ENCODE measurements at places on chromosomes 3 and 15. TPM values are rescaled to one million over a fixed set of nuclear protein-coding genes. Genes with fewer than 3 reads are reported as not detected.

DNA sequence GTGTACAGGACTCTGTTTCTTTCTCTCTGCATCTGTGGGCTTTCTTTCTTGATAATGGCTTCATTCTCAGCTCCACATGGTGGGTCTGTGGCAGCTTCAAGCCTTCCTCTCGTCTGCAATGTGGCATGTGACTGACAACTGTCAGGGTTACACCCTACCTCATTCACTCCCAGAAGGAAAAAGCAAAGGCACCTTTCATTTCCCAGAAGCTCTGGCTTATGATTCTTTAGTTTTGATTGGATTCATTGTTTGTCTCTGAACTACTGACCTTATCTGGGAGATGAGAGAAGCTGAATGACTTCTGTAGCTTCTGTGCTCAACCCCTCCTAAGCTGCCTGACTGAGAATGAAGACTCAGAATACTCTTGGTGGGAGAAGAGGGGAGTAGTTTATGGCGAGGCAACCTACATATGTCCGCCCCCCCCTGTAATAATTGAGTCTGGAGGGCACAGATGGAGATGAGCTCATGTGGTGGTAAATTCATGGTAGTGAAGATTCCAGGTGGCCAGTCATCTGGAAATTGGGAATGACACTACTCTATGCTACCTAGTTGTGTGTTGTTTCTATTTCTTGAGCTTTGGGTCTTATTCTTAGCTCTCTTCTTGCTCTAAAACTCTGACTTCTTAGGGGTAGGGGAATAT is 38.4 kb downstream of the KCNAB1 start:
- no peaks in the 10 kb centered on the region for H3K27me3 ChIP-seq
- H3K27ac ChIP-seq: no peak overlapping the region

GRCh38 chr3:149848238-149848637 is 35.2 kb downstream of the RNF13 start:
- no peaks in the 10 kb centered on the region for H3K4me1 ChIP-seq
- no peak for DNase-seq
- peaks cover 5% of the 10 kb centered on the region for H3K36me3 ChIP-seq
- H3K4me3 ChIP-seq: no peak overlapping the region
- H3K27me3 ChIP-seq: no peaks in the 10 kb centered on the region

- DNase-seq: no peak
- H3K36me3 ChIP-seq: no peaks in the 10 kb centered on the region
- H3K4me3 ChIP-seq: no peak overlapping the region
- no peak overlapping the region for H3K27ac ChIP-seq
- no peaks in the 10 kb centered on the region for H3K27me3 ChIP-seq
Measured at GRCh38 chr3:178482981-178483380, 53.3 kb upstream of the KCNMB2 start.

DNA sequence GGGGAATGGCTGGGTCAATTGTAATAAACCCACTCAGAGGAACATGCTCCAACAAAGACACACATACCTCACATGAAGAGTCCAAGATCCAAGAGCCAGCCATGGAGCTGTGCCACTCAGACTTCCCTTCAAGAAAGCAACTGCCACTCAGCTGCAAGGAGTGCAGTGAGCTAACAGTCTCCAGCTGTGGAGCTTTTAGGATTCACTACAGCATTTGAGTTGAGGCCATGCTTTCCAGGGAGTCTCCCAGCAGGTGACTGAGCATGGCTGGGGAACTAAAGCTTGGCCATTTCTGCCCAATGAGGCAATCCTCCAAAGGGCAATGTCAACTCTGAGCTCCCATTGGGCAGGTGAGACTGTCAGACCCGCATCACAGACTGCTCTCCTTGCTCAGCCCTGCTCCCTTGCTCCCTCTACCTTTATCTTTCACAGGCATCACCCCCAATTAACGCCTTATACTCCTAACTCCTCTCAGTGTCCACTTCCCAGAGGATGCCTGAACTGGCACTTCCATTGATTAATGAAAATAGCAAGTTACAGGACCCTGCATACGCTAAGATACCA is 165.3 kb upstream of the CTNNB1 start:
- H3K27me3 ChIP-seq: no peaks in the 10 kb centered on the region
- peaks cover 4% of the 10 kb centered on the region for H3K4me1 ChIP-seq

- no peak overlapping the region for H3K4me3 ChIP-seq
- H3K36me3 ChIP-seq: peaks cover 7% of the 10 kb centered on the region
- no peaks in the 10 kb centered on the region for H3K27me3 ChIP-seq
- no peaks in the 10 kb centered on the region for H3K4me1 ChIP-seq
- DNase-seq: no peak
- no peak overlapping the region for H3K27ac ChIP-seq
Measured at GRCh38 chr15:25402342-25402741, 36.5 kb downstream of the UBE3A start.

DNA sequence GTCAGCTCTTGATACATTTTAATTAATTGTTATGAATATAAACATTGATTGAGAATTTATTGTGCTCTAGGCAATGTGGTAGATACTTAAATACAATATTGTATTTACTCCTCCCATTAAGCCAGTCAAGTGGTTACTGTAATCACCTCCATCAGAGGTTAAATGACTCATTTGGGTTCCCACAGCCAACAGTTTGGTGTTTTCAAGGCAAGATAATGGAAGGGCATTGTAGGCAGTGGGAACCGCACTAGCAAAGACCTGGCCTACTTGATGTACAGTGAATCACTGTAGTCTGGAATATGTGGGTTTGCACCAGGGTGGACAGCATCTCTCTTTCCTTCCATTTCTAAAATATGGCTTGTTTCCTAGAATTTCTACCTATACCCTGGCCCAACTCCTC is 127.4 kb downstream of the EDEM1 start:
- no peak overlapping the region for H3K27ac ChIP-seq
- H3K4me1 ChIP-seq: no peaks in the 10 kb centered on the region
- H3K27me3 ChIP-seq: no peaks in the 10 kb centered on the region
- H3K36me3 ChIP-seq: no peaks in the 10 kb centered on the region
- H3K4me3 ChIP-seq: no peak overlapping the region

GRCh38 chr15:36960179-36960946 is 140.0 kb downstream of the MEIS2 start:
- no peak overlapping the region for H3K27ac ChIP-seq
- no peaks in the 10 kb centered on the region for H3K36me3 ChIP-seq
- no peak overlapping the region for H3K4me3 ChIP-seq
- no peaks in the 10 kb centered on the region for H3K27me3 ChIP-seq
- H3K4me1 ChIP-seq: no peaks in the 10 kb centered on the region

GOLGA8T gene
- total RNA-seq: 0.83 TPM

SLC51A gene
- total RNA-seq: 0.69 TPM

SI gene
- 0.10 TPM for total RNA-seq

COL7A1 gene
- 8.4 TPM for total RNA-seq
